ENCODE measurements at places on chromosomes 3 and 15. TPM values are rescaled to one million over a fixed set of nuclear protein-coding genes. Genes with fewer than 3 reads are reported as not detected.

SIDT1 gene
- total RNA-seq, result 0.72 TPM

CLSTN2 gene
- 2.8 TPM for total RNA-seq

DNA sequence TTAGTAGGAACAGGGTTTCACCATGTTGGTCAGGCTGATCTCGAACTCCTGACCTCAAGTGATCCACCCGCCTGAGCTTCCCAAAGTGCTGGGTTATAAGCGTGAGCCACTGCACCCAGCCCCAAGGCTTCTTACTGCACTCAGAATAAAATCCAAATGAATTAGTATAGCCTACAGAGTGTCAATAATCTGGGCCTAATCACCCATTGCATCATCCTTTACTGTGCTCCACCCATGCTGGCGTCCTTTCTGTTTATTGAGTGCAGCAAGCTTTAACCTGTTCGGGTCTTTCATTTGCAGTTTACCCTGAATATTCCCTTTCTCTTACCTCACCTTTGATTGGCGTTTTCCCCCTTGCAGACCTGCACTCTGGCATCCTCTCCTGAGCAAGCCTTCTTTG lies 77.7 kb downstream of the CEP63 start:
- DNase-seq, result no peak
- H3K4me3 ChIP-seq, result no peak overlapping the region
- no peaks in the 10 kb centered on the region for H3K4me1 ChIP-seq
- H3K27ac ChIP-seq, result no peak overlapping the region
- H3K27me3 ChIP-seq, result no peaks in the 10 kb centered on the region

CA12 gene
- total RNA-seq, result 0.30 TPM

FAM81A gene
- total RNA-seq, result 2.5 TPM

DNA sequence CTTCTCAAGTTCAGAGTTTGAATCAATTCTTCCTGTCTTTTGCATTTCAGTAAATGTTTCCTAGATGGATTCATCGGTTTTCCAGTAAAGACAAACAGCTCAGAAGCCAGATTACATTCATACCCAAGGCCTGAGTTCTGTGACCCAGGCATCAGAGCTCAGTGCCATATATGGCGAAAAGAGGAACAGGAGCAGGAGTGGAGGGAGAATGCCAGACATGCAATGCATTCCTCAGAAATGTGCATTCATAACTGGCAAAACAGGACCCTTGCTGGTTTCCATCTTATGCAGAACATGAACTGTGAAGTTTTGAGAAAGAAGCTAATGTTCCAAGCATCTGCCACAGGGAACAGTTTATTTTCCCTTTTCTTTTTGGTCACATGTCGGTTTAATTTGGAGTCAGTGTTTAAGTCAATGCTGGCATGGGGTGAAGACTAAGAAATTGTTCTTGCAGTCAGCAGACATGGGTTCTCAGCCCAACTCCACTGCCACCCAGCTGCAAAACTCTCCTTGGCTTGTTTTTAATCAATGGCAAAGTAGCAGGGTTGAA lies 116.5 kb downstream of the LPP start:
- no peaks in the 10 kb centered on the region for H3K36me3 ChIP-seq
- H3K4me1 ChIP-seq, result peaks cover 56% of the 10 kb centered on the region
- peak overlapping the region; percentile 67 for H3K27ac ChIP-seq
- DNase-seq, result no peak

PDIA5 gene
- total RNA-seq, result 5.3 TPM

- peaks cover 27% of the 10 kb centered on the region for H3K4me1 ChIP-seq
- no peaks in the 10 kb centered on the region for H3K36me3 ChIP-seq
- DNase-seq, result no peak
These were observed 88.3 kb downstream of the KLF15 start for GRCh38 chr3:126268866-126269265.

DNA sequence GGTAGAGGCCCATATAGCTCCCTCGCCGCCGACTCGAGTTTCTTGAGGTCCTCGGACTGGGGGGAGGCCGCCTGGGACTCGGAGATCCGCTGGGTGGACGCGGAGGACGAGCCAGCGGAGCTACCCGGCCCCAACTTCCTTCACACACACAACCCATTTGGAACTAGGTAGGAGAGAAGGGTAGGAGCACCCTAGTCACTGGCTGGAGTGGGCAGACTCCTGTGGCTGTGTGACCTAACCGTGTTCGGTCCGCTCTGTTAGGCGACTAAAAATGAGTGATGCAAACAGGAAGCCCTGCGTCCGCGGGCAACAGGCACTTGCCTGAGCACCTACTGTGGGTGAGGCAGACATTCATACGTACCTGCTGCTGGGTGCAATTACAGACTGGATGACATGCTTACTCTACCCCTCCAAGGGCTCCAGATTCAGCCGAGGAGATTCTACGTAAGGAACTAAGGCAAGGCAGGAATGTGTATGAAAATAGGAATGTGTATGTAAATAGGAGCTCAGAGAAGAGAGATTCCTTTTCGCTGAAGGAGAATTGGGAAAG lies 4.6 kb upstream of the SIN3A start:
- H3K4me1 ChIP-seq, result peaks cover 4% of the 10 kb centered on the region
- H3K27ac ChIP-seq, result peak overlapping the region; percentile 99
- peak overlapping the region; percentile 99 for H3K4me3 ChIP-seq
- DNase-seq, result no peak
- H3K36me3 ChIP-seq, result no peaks in the 10 kb centered on the region
- no peaks in the 10 kb centered on the region for H3K27me3 ChIP-seq

DNA sequence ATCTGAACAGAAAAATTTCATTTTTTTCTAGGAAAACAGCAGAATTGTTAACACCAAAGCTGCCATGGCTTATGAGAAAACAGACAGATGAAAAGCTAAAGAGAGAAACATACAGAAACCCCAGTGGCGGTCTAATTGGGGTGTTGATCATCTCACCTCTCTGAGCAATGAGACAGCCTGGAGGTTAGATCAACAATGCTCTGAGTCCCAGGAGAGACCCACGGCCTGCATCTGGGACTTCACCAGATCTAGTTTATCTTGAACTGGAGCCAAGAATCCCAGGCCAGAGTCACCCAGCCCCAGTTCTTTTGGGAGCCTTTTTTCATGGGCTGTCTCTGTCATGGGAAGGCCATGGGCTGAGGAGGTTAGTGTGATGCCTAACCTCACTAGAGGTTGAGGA lies 3.5 kb upstream of the GALNT15 start:
- H3K27ac ChIP-seq, result no peak overlapping the region
- no peaks in the 10 kb centered on the region for H3K36me3 ChIP-seq
- no peak for DNase-seq

DNA sequence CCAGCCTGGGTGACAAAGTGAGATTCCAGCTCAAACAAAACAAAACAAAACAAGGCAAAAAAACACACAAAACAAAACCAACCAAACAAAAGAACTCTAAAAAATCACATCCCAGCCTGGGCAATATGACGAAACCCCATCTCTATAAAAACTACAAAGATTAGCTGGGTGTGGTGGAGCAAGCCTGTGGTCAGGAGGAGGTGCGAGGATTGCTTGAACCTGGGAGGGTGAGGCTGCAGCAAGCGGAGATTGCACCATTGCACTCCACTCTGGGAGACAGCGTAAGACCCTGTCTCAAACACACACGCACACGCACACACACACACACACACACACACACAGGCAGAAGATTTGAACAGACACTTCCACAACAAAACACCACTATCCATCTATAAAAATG lies 99.6 kb downstream of the SHQ1 start:
- no peak for DNase-seq
- H3K4me3 ChIP-seq, result no peak overlapping the region
- no peaks in the 10 kb centered on the region for H3K27me3 ChIP-seq
- no peak overlapping the region for H3K27ac ChIP-seq
- H3K4me1 ChIP-seq, result peaks cover 6% of the 10 kb centered on the region
- no peaks in the 10 kb centered on the region for H3K36me3 ChIP-seq

DNA sequence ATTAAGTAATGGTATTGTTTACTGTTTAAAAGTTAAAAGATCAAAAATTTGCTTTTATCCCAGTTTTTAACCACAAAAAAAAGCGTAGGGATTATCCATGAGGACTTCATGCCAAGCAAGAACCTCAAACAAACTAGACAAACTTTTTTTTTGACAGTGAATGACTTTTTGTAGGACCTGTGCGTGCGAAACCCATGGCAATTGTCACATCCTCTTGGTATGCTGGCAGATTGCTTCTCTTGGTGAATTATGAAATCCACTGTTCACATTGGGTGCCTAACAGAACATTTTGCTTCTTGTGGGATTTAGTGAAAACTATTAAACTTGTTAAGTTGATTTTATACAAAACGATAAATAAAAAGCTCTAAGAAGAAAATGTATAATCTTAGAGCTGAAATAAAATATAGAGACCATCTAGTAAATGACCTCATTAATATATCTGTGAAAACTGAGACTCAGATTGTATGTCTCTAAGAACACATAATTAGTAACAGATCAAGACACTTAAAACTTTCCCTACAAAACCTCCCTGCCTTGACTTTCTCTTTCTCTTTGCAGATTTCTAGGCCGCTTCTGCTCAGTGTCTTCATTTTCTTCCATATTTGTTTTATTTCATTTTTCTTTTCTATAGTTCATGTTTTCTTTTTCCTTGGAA lies 87.3 kb upstream of the CGNL1 start:
- H3K36me3 ChIP-seq, result no peaks in the 10 kb centered on the region
- H3K27ac ChIP-seq, result no peak overlapping the region
- no peaks in the 10 kb centered on the region for H3K27me3 ChIP-seq
- DNase-seq, result no peak
- H3K4me3 ChIP-seq, result no peak overlapping the region

DNA sequence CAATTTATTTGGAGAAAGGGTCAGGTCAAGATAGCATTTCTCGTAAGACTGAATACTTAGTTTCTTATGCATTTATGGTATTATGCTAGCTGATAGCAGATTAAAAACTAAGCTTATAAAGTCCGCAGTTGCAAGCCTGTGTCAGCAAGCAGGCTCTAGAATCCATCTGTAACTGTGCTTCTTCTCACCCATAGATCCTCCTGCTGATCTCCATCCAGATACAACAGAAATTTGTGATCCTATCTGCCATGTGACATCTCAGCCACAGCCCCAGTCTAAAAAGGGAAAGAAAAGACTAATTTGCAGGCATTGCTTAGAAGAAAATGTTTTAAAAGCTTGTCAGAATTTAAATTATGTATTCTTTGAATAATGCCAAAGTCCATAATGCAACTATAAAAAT lies 265.4 kb upstream of the CCDC54 start:
- H3K4me1 ChIP-seq, result no peaks in the 10 kb centered on the region
- H3K27me3 ChIP-seq, result no peaks in the 10 kb centered on the region
- H3K27ac ChIP-seq, result no peak overlapping the region
- H3K4me3 ChIP-seq, result no peak overlapping the region
- no peaks in the 10 kb centered on the region for H3K36me3 ChIP-seq

- no peak overlapping the region for H3K4me3 ChIP-seq
- no peak for DNase-seq
- peaks cover 17% of the 10 kb centered on the region for H3K4me1 ChIP-seq
These were observed 14.3 kb downstream of the RAB11A start for GRCh38 chr15:65883571-65883970.

GRCh38 chr3:195150181-195151118 lies 120.5 kb downstream of the XXYLT1 start:
- H3K27ac ChIP-seq, result peak overlapping the region; percentile 86
- DNase-seq, result peak; percentile 77
- H3K4me1 ChIP-seq, result peaks cover 85% of the 10 kb centered on the region
- H3K27me3 ChIP-seq, result no peaks in the 10 kb centered on the region
- peak overlapping the region; percentile 21 for H3K4me3 ChIP-seq
- no peaks in the 10 kb centered on the region for H3K36me3 ChIP-seq

DNA sequence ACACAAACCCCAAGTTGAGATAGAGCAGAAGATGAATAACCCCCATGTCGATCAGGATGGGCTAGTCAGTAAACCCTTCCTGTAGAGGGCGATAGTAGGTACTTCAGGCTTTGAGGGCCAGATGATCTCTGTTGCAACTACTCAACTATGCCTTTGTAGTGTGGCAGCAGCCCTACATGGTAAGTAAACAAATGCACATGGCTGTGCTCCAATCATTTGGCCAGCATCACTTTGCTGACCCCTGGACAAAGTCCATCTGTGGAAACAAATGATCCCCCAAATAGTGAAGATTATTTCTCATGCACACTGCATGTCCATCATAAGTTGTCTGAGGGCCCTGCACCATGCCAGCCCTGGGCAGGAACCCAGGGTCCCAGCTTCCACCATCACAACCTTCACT lies 402.2 kb upstream of the PROK2 start:
- H3K4me3 ChIP-seq, result no peak overlapping the region
- H3K4me1 ChIP-seq, result no peaks in the 10 kb centered on the region
- no peak overlapping the region for H3K27ac ChIP-seq
- no peaks in the 10 kb centered on the region for H3K36me3 ChIP-seq
- DNase-seq, result no peak
- H3K27me3 ChIP-seq, result no peaks in the 10 kb centered on the region

ITIH1 gene
- not detected for total RNA-seq

CADPS gene
- 24.1 TPM for total RNA-seq

DNA sequence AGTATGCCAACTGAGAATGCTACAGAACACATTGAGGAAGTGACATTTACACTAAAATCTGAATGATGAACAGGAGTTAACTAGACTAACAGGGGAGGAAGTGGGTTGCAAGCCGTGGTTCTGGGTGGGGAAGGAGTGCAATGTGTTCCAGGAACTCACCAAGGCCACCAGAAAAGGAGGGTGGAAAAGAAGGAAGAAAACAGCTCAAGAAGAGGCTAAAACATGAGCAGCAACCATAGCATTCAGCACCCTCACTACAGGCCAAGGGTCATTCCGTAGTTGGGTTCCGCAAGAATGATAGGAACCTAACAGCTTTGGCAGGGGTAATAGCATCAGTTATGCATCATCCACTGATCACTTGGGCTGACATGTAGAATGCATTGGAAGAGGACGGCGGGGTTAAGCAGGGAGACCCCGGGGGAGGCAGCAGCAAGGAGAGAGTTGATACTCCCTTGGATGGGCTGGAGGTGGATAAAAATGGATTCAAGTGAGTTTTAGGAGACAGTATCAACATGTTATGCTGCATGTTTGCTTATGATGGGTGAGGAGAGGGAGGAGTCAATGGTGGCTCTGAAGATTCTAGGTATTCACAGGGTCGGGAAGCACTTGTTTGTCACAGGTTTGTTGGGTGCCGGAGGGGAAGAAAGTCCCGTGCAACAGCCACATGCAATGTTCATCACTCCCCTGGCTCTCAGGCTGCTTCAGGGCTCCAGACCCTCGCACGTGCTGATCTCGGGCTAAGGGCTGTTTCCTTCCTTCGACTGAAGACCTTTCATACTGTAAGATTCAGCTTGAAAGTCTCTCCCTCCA lies 53.2 kb downstream of the LIPC start:
- no peak for DNase-seq
- no peak overlapping the region for H3K4me3 ChIP-seq

GRCh38 chr15:22949074-22949547 lies 31.1 kb downstream of the CYFIP1 start:
- no peaks in the 10 kb centered on the region for H3K27me3 ChIP-seq
- H3K4me1 ChIP-seq, result peaks cover 64% of the 10 kb centered on the region
- peak; percentile 74 for DNase-seq
- H3K27ac ChIP-seq, result peak overlapping the region; percentile 66

Measured in heart right ventricle (tissue), 16 donors.